A549 treated with CpdA at 1 μM for 4 hours (cell line): ENCODE measurements at places on chromosomes 11 and 22. TPM values are rescaled to one million over a fixed set of nuclear protein-coding genes. Genes with fewer than 3 reads are reported as not detected.

The PRODH gene
- total RNA-seq, result 0.28 to 1.3 TPM (median 0.54 TPM) in 5 replicates

The TECTA gene
- total RNA-seq, result 0.05 to 0.13 TPM (median 0.06 TPM) in 4 of 5 replicates, not detected in the other

The OR51F1 gene
- not detected in 5 replicates for total RNA-seq

The BATF2 gene
- 0.71 to 1.3 TPM (median 1.1 TPM) in 5 replicates for total RNA-seq

The GAB4 gene
- not detected in 5 replicates for total RNA-seq

The FLRT1 gene
- total RNA-seq, result 0.05 to 0.09 TPM (median 0.08 TPM) in 4 of 5 replicates, not detected in the other

The XKR3 gene
- not detected in 5 replicates for total RNA-seq
